Upper lobe of left lung (tissue), 6 donors: ENCODE measurements at places on chromosomes 1 and 21. TPM values are rescaled to one million over a fixed set of nuclear protein-coding genes. Genes with fewer than 3 reads are reported as not detected.

Gene CNIH3
- total RNA-seq = 3.7 TPM

Gene TCHHL1
- not detected for total RNA-seq

Gene SPATA21
- not detected for total RNA-seq

Gene OPTC
- total RNA-seq = not detected

Gene CRYAA
- total RNA-seq = not detected

Gene CASQ1
- total RNA-seq = 0.91 TPM

Gene CFHR2
- total RNA-seq = not detected

Gene MYOC
- total RNA-seq = not detected

Gene TFF3
- total RNA-seq = 5.9 TPM

Gene PLD5
- total RNA-seq = under 0.01 TPM

Gene STPG1
- 7.2 TPM for total RNA-seq

Gene GPR37L1
- total RNA-seq = 0.03 TPM

Gene S100A12
- 5.2 TPM for total RNA-seq

Gene ERG
- 19.9 TPM for total RNA-seq

Gene SAMD13
- 0.71 TPM for total RNA-seq

Gene DCDC2B
- total RNA-seq = 0.11 TPM

Gene ATP6V1G3
- not detected for total RNA-seq

Gene KIF21B
- 4.5 TPM for total RNA-seq

Gene ICOSLG
- 2.4 TPM for total RNA-seq
